EH (cell line): ENCODE measurements at places on chromosomes 13 and 19.

GRCh38 chr13:48506092-48506701 is 26.7 kb downstream of the RCBTB2 start:
- DNase-seq = no peak

DNA sequence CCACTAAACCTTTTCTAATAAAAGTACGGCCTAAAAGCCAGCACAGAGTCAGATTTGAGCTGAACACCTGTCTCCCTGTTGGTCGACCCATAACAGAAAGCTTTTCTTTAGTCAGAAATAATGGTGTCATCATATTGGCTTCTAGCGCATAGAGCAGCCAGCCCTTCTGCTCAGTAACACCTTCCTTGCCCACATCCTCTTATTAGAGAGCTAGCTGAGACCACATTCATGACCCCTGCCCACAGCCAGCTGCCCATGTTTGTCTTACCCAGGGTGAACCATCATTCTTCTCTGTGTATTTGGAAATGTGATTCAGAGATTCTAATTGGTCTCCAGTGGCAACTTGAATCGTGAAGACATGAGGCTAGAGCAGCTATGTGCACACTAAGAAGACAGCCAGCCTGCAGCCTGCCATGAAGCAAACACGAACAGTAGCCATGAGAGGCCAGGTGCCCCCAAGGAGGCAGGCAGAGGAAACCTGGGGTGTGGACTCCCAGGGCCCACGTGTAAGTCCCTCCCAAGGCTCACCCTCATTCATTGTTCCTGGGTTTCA is 82.3 kb upstream of the PDCD5 start:
- DNase-seq = peak; percentile 6

DNA sequence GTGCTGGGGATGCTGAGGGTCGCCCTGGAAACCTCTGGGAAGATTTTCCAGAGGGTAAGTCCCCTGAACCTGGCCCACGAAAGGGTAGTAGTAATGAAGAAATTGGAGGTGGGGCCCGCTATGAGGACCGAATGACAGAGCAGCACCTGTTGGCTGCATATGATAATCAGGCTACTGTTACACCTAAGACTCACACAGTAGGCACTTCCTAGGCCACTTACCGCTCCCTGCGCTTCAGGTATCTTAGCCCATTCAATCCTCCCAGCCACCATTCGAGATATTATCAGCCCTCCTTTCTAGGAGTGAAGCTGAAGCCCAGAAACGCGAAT is 4.3 kb upstream of the LRFN3 start:
- no peak for DNase-seq

- DNase-seq = no peak
Measured at GRCh38 chr13:71856548-71857043, 10.4 kb downstream of the DACH1 start.

GRCh38 chr13:94765814-94766213 is 53.5 kb upstream of the SOX21 start:
- DNase-seq = no peak

GRCh38 chr19:49676136-49676783 is 811 bp upstream of the PRMT1 start:
- DNase-seq = peak; percentile 90

- DNase-seq = peak; percentile 63
Measured at GRCh38 chr19:1513499-1514294, 878 bp upstream of the ADAMTSL5 start.

GRCh38 chr19:9883231-9883758 is 48.2 kb downstream of the PIN1 start:
- DNase-seq = no peak

GRCh38 chr19:34075661-34076091 is 96.6 kb upstream of the LSM14A start:
- peak; percentile 63 for DNase-seq

DNA sequence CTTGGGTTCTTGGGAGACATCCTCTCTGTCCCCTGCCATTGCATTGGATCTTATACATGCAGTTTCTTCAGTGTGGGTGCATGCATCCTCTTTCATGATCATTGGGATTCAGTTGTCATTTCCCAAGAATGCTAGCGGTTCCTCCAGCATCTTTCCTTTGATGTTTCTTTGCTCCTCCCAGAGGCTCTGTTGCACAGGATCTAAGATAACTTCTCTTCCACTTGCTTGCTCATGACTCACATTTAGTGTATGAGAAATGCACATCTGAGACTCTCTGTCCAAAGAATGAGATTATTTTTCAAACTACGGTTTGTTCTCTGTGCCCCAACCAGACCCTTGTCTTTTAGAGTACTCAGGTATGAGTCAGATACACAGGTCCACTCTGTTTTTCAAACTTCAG is 197.1 kb downstream of the NDFIP2 start:
- peak; percentile 27 for DNase-seq

- no peak for DNase-seq
Measured at GRCh38 chr13:55013051-55013450, 1984.4 kb downstream of the OLFM4 start.

GRCh38 chr19:53947624-53948023 is 15.1 kb upstream of the CACNG8 start:
- DNase-seq = peak; percentile 4
